ENCODE measurements at places on chromosomes 1 and 21.

GRCh38 chr1:43232074-43232473 lies 37.7 kb upstream of the TMEM125 start:
- no peak for DNase-seq

GRCh38 chr1:62228136-62228882 lies 33.7 kb downstream of the L1TD1 start:
- DNase-seq, result no peak

GRCh38 chr1:180198196-180198595 lies 31.9 kb upstream of the LHX4 start:
- DNase-seq, result no peak

DNA sequence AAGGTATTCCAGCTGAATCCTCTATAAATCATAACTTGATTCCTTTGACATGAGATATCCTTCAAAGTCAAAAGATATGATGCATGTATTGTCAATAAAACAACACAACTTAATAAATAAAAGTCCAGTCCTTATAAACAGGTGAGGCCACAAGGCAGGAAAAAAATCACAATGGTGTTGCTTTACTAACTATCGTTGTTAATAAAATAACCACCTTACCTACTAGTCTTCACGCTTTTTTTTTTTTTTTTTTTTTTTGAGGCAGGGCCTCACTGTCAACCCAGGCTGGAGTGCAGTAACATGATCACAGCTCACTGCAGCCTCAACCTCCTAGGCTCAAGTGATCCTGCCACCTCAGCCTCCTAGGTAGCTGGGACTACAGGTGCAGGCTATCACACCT lies at the start of gene TMEM81:
Gene TMEM81 (minus strand): TSS at position 101 of the 400 bp plus-strand sequence. CDS start 140 bp downstream, outside the sequence.
- no peak for DNase-seq

- DNase-seq, result no peak
Observed at GRCh38 chr1:36910886-36911540, 123.3 kb downstream of the GRIK3 start.

- DNase-seq, result no peak
Observed at GRCh38 chr1:245877976-245878375, 629.1 kb downstream of the SMYD3 start.

- no peak for DNase-seq
Observed at GRCh38 chr1:226886122-226886901, 15.9 kb downstream of the PSEN2 start.

GRCh38 chr1:234782105-234782751 lies 172.2 kb upstream of the IRF2BP2 start:
- no peak for DNase-seq

- DNase-seq, result no peak
Observed at GRCh38 chr1:32612189-32612881, 38.0 kb downstream of the ZBTB8OS start.

- no peak for DNase-seq
Observed at GRCh38 chr1:231691618-231692259, 65.1 kb downstream of the DISC1 start.

GRCh38 chr1:145994391-145995120 lies 1.8 kb downstream of the TXNIP start:
- DNase-seq, result no peak

GRCh38 chr1:75787524-75787923 lies 1.5 kb downstream of the RABGGTB start:
- DNase-seq, result no peak

DNA sequence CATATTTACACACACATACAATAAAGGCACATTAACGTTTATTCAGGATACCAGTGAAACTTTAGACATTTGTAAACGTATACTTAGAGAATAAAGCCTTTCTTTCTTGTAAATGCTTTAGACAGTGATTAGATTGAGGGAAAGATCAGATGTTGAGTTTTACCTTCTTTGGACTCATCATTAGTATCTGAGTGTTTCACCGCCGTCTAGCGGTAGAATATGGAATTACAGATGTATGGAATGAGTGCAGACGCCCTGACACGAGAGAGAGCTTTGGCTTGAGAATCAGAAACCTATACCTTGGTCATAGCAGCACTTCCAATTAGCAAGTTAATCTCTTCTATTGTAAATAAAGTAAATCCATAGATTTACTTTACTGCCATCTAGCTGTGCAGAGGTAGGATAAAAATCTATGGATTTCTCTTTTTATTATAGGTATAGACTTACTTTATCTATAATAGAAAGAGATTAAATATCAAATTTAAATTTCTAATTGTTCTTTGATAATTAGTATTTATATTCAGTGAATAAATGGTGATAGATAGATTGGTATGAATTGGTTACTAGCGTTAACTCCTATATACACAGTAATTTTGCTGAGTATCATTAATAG lies 12.6 kb downstream of the FLG2 start:
- no peak for DNase-seq

GRCh38 chr1:44806025-44806703 lies 987 bp downstream of the DYNLT4 start:
- DNase-seq, result no peak

- DNase-seq, result peak; percentile 76
Observed at GRCh38 chr1:71565262-71565661, 484.4 kb upstream of the ZRANB2 start.

- no peak for DNase-seq
Observed at GRCh38 chr21:43270800-43271301, 102.0 kb downstream of the CRYAA start.

DNA sequence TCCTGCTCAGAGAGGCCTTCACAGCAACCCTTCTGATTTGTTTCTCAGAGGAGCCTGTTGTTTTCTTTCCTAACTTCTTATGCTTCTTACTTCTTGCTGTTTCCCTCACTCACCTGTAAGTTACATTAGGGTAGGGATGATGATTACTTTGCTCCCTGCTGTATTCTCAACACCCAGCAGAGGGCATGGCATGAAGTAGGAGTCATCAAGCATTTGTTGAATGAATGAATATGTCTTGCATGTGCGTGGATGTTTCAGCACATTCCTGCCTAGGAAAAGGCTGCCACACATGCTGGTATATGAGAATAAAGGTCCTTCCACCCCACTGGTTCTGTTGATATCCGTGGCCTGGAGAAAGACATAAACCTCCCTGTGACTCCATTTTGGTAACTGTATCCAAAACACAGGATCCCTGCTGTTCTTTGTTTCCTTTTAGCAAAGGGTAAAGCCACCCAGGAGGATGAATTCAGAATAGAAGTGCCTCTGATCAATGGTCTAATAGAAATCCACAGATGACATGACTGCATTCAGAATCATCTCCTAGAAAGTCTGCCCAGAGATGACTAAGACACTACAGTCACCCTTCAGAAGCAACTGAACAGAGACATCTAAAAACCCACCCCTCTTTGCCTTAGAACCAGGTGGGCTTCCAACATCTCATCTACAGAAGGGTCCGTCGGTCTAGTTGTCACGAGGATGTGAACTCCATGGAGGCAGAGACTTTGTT lies 168.8 kb downstream of the ZSCAN20 start:
- no peak for DNase-seq

DNA sequence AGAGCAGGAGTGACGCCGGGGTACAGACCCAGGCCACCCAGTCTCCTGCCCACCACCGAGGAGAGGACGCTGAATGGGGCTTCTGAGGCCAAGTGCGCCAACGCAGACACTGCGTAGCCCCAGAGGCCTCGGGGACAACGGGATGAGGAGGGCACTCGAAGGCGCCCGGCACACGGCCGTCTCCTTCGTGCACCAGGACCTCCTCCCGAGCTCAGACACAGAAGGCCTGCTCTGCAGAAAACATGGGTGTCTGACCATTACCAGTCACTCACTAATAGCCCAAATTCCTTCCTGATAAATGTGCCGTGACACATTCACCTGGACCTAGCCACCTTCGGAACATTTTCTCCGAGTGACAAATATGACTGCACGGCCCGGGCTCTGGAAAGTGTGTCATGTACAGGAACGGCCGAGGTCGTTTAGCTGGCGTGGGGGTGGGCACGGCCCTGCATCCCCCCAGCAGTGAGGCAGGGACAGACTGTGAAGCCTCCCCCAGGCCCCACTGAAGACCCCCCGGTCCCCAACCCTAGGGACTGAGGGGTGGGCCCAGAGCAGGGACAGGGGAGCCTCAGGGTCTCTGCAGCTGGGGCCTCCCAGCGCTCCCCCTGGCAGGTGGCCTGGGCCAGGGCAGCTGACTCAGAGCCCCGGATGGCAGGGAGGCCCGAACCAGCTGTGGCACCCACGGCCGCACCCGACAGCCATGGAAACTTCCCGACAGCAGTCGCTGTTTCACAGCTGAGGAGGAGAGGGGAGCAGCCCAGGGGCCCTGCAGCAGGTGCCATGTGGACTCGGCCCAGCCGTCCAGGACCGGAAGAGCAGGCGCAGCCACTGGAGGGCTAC lies 16.7 kb upstream of the COL6A2 start:
- DNase-seq, result no peak

DNA sequence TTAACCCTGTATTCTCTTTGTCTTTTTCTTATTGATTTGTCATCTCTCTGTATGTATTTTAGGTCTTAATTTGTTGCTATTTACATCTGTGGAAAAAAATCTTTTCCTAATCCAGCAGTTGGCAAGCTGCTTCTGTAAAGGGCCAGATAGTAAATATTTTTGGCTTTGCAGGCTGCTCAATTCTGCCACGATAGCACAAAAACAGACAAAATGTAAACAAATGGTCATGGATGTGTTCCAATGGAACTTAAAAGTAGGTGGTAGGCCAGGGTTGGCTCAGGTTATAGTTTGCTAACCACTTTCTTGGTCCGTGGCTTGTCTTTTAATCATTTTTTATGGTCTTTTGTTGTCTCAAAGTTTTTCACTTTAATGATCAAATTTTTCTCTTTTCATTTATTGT lies 371.8 kb downstream of the HHAT start:
- DNase-seq, result no peak

- no peak for DNase-seq
Observed at GRCh38 chr1:172270605-172271004, 149.9 kb upstream of the C1orf105 start.

DNA sequence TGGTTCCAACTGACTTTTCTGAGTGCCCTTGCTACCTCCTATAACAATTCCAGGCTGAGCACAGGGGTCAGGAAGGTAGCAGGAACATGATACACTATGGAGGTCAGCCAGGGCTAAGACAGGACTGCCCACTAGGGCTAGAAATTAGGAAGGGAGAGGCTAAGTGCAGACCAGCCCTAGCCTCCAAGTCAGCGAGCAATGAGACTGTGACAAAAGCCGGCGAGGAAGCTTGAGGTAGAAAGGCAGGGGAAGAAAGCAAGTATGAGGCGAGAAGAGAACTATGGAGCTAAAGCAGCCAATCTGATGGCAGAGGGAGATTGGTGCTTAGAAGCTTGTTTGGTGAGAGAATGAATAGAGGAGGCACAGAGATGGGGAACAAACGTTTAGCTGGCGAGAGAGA lies 4.7 kb downstream of the UROD start:
- DNase-seq, result no peak

- DNase-seq, result no peak
Observed at GRCh38 chr21:19145682-19146293, 742.2 kb upstream of the TMPRSS15 start.

DNA sequence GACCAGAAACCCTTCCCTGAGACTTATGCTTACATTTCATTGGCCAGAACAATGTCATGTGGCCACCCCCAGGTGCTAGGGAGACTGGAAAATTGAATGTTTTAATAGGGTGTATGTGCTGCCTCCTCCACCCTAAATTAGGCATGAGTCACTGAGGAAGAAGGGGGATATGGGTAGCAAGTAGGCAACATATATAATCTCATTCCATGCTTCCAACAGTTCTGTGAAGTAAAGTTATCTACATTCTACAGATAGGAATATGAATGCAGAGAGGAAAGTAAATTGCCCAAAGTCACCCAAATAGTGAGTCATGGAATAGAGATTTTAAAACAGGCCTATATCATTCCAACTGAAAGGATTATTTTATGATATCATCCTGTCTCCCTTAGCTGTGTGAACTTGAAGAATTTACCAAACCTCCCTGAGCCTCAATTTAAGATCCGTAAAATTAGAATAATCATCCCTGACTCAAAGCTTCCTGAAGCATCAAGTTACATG lies 168.6 kb upstream of the FGGY start:
- DNase-seq, result no peak

DNA sequence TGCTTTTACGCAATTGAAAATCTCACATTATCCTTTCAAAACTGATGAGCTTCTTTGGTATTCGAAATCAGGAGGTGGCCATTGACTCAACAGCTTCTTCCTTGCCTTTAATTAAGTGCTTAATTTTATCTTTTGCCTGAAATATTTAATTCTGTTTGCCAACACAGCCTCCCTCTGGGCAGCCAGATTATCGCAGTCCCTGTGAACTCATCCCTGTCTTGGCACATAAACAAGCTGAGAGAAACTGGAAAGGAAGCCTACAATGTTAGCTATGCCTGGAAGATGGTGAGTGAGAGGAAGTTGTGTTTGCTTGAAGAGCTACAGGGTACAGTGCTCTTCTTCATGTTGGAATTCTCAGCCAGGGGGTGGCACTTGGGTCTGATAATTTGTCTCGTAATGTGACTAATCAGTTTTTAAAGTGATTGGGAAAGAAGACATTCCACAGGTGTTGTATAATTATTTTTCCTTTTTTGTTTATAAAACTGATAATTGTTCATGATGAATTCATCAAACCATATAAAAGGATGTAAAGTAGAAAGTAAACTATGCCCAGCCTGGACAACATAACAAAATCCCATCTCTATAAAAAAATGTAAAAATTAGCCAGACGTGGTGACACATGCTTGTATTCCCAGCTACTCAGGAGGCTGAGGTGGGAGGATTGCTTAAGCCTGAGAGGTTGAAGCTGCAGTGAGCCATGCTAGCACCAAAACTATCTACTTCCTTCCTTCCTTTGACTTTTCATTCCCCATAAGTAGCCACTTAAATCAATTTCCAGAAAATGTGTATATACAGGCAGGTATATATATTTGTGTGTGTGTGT lies 90.1 kb upstream of the RAVER2 start:
- DNase-seq, result no peak

- no peak for DNase-seq
Observed at GRCh38 chr1:55427606-55428005, 212.4 kb upstream of the USP24 start.
